ENCODE measurements at places on chromosomes 3 and 15. TPM values are rescaled to one million over a fixed set of nuclear protein-coding genes. Genes with fewer than 3 reads are reported as not detected.

MORC1 gene
- not detected for total RNA-seq

COL6A5 gene
- total RNA-seq = not detected

GOLGA8H gene
- total RNA-seq = not detected

KCNMB2 gene
- total RNA-seq = not detected

VPS18 gene
- total RNA-seq = 15.1 TPM

Measured in activated naive CD4-positive, alpha-beta T cell treated with anti-CD3 and anti-CD28 coated beads, Interleukin-2, amount 10 ng/mL, durations not matched to agents 5 hours and 36 hours (primary cell).